Activated CD4-positive, alpha-beta T cell treated with anti-CD3 and anti-CD28 coated beads for 4 hours (primary cell): ENCODE measurements at places on chromosomes 2 and 18.

- DNase-seq: no peak
These were observed 20.0 kb downstream of the ELP2 start for GRCh38 chr18:36149514-36150289.

DNA sequence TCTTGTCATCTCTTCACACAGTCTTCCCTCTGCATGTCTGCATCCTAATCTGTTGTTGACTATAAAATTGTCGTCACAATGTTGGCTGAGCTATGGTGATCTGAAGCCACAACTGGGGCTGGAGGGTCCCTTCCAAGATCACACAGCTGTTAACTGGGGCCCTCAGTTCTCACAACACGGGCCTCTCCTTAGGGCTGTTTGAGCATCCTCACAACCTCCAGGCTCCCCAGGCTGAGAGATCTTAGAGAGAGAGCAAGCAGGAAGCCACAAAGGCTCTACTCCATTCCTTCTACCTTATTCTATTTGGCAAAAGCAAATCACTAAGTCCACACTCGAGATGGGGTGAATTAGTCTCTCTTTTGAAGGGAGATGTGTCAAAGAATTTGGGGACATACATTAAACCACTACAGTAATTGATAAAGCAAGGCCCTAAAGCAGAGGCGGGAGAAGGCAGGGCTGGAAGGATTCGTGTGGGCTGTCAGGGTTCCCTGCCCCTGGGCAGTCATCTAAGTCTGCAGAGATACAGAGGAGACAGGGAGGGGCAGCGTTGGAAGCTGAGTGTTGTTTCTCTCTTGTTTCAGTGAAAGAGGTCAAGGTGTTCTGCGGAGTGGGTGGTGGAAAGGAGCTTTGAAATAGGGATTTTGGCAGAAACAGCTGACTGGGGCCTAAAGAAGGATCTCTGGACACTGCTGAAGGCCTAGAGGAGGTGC, 15.9 kb downstream of the MYO7B start:
- DNase-seq: no peak

DNA sequence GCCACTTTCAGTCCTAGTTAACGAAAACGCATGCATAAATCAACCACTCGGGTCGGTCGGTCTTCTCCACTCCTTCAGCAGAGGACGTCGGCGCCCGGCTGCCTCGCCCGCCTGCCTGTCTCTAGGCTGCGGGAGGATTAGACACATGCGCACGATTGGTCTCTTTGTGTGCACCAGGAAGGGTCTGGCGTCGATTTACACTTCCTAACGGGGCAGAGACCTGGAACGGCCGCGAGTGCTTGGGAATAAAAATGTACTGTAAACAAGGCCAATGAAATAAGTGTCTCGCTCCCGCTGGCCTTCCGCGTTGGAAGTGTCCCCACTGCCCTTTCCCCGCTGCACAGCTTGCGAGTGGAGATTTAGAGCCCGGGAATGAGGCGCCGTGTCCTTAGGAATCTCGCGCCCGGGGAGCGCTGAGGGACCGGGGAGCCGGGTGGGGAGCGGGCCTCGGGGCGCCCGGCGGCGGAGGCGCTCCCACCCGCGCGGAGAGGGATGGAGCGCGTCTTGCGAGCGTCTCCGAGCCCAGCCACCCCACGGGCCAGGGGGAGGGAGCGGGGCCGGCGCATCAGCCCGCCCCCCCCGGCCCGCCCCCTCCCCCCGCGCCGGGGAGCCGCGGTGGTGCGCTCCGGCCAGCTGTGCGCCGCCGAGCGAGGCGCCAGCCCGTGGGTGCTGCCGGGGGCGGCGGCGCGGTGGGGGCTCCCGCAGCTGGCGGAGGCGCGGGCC, at the start of gene DOK6:
Gene DOK6, plus strand, starts transcription at position 636 of the 723 bp plus-strand sequence.
- DNase-seq: no peak

DNA sequence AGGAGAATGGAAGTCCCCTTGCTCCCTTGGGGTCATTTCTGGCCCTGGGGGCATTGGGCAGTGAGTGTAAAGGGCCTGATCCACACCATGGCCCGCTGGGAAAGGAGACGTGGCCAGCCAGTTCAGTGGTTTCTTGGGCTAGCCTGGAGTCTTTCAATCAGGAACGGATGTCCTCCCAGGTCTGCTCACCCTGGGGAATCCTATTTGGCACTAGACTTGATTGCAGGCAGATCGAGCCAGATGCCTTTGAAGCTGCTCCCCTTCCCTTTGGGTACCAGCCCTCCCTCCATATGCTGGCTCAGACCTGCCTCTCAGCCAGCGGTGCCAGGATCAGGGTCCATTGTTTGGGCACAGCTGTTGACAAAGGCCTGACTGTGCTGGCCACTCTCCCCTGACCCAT, 11.0 kb downstream of the FBLN7 start:
- no peak for DNase-seq

DNA sequence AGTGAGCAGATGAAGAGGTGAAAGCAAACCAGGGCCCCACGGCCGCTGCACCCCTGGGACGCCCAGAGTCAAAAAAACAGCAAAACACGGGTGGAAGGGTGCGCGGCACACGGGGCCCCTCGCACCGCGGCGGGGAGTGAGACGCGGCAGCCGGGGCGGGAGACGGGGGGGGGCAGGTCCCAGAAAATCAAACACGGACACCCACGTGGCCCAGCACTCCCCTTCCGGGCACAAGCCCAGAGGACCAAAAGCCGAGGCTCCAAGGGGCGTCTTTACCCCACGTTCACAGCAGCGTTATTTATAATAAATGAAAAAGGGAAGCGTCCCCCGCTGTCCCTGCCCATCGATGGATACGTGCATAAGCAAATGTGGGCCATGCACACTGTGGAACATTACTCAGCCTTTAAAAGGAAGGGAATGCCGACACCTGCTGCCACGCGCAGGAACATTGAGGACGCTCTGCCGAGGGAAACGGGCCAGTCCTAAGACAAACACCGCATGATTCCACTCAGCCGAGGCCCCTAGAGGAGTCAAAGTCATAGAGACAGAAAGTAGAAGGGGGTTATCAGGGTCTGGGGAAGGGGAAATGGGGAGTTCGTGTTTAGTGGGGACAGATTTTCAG, 677 bp upstream of the COPS9 start:
- no peak for DNase-seq

GRCh38 chr2:54040250-54040649, 69.5 kb upstream of the PSME4 start:
- DNase-seq: no peak

DNA sequence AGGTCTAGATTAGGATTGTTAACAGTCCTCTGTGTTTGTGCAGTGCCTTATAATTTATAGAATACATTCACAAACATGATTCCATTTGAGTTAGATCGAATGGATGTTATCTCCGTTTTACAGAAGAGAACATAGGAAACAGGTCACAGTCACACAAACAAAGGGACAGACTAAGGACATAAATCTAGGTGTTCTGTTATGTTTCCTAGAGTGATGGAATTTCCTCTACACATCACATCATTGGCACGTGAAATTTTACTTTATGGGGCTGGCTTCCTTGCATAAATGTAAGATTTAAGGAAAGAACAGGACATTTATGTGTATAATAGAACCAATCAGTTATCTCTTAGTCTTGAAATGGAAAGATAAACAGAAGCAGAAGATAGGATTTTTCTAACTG, 6.4 kb downstream of the TRIM54 start:
- no peak for DNase-seq

DNA sequence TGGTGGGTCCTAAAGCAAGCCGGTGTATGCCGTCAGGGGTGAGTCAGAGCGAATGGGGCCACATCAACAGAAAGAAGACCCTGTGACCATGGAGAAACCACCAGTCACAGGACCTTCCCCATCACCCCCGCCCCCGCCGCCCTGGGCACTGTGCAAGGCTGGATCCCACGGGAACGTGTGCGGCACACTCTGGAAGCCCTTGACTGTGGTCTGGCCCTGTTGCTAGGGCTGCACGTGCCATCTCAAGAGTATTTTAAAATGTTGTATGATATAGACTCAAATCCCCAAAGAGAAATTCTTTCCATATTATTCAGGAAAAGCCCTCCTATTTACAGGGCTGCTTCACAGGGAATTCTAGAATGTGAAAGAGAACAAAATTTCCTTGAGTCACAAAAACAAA, 174.8 kb downstream of the BCL2 start:
- DNase-seq: no peak

GRCh38 chr2:230739961-230740360, 27.3 kb downstream of the CAB39 start:
- DNase-seq: no peak

- no peak for DNase-seq
These were observed 25.9 kb downstream of the HS6ST1 start for GRCh38 chr2:128292599-128293425.

DNA sequence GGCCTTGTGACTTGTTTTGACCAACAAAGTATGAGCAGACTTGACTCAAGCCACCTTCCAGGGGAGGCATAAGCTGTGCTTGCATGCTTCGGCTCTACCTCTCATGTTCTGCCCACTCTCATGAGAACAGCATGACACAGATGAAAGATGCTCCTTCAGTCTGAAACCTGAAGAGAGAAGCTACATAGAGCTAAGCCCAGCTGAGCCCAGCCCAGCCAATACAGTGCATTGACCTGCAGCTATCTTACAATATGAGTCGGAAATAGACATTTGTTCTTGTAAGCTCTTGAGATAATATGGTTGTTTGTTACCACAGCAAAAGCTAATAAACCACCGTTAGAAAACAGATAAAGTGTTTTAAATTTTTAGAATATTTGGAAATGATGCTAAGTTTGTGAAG, 426.7 kb upstream of the PKDCC start:
- DNase-seq: no peak

GRCh38 chr2:7467782-7468447, 550.7 kb downstream of the RNF144A start:
- peak; percentile 14 for DNase-seq

GRCh38 chr2:17821535-17822444, 5.5 kb downstream of the MSGN1 start:
- DNase-seq: no peak

GRCh38 chr2:3472966-3473365, 46.4 kb downstream of the ADI1 start:
- no peak for DNase-seq

DNA sequence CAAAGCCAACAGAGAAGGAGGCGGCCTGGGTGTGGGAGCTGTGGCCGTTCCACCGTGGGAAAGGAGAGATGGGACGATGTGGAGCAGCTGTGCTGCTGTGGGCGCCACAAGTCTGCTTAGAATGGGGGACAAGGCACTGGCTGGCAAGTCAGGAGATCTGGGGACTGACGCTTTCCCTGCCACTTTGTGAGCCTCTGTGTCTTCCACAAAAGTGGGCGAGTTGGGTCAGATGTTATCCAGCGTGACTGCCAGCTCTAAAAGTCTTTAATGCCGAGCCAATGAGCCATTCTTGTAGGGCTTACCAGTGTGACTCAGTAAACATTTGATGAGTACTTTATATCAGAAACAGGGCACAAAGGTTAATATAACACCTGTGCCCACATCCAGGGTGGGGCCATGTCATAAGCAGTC, 113.6 kb upstream of the MGAT5 start:
- DNase-seq: no peak

DNA sequence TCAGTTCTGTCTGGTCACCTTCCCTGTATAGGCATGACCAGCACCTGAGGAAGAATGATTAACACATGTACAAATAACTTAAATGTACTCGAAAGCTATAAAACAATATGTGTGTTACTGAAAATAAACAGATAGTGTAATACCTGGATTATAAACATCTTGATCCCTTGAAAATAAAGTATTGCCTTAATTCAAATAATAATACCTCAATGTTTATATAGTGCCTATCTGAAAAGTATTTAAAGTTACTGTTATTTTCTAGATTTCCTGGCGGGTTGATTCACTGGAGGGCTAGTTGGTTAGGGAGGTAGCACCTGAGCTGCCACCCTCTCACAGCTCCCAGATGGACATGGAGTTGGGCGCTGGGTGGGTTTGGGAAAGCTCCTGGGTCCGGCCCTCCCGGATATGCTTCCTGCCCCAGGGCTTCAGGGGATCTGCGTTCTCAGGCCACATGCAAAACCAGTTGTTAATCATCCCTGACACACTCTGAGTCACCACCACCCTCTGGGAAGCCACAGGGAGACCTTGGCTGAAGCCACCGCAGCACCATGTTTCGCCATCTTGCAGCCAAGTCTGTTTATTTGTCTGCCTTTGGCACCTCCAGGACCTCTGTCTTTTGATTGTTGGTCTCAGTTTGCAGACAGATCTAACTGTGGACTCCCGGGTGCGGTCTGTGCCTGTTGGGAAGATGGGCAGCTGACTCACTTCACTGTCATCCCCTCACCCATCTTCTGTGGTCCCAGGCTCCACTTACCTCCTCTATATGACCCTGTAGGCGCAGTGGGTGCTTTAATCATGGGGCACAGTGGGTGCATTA, 35.3 kb downstream of the RAB31 start:
- DNase-seq: no peak

GRCh38 chr2:19120181-19120580, 238.2 kb downstream of the OSR1 start:
- DNase-seq: no peak

- no peak for DNase-seq
These were observed 121.9 kb upstream of the ACAA2 start for GRCh38 chr18:49935215-49935614.

GRCh38 chr2:10062931-10063365, 17.3 kb downstream of the CYS1 start:
- no peak for DNase-seq

GRCh38 chr2:140178234-140178633, 1398.0 kb upstream of the NXPH2 start:
- no peak for DNase-seq

- DNase-seq: no peak
These were observed 418.3 kb upstream of the SPHKAP start for GRCh38 chr2:228599781-228600180.

- no peak for DNase-seq
These were observed 1053.6 kb upstream of the SLC39A10 start for GRCh38 chr2:194603429-194603828.

GRCh38 chr2:121041516-121041915, 243.5 kb downstream of the TFCP2L1 start:
- DNase-seq: no peak

GRCh38 chr2:172090044-172090961, 5.0 kb downstream of the DLX1 start:
- no peak for DNase-seq
